Stimulated activated CD4-positive, alpha-beta T cell treated with anti-CD3 and anti-CD28 coated beads, Interleukin-1b, Interleukin-23, amount 100 ng/mL, for 1 hour (primary cell): ENCODE measurements at places on chromosomes 12 and 14.

GRCh38 chr12:122374707-122375106, 47.8 kb downstream of the CLIP1 start:
- DNase-seq = no peak

DNA sequence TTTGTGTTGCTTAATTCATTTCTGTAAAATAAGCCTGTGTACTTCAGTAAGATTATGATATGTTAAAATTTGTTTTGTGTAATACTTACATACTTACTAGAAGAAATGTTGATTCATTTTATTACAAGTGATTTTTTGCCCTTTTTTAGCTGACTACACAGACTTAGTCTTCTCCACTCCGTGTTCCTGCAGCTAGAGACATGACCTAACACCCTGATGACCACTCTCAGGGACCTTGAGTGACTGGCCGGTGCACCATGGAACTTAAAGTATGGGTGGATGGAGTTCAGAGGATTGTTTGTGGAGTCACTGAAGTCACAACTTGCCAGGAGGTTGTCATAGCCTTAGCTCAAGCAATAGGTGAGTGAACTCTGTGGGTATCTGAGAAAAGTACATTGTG, 69.8 kb downstream of the BHLHE41 start:
- DNase-seq = no peak

GRCh38 chr12:22255097-22255496, 79.4 kb downstream of the ST8SIA1 start:
- DNase-seq = no peak

- no peak for DNase-seq
Observed at GRCh38 chr12:89316705-89317139, 35.6 kb downstream of the DUSP6 start.
